ENCODE measurements at places on chromosomes 5 and 9.

GRCh38 chr9:110443146-110443865, 105.6 kb upstream of the TXNDC8 start:
- peak; percentile 60 for DNase-seq

DNA sequence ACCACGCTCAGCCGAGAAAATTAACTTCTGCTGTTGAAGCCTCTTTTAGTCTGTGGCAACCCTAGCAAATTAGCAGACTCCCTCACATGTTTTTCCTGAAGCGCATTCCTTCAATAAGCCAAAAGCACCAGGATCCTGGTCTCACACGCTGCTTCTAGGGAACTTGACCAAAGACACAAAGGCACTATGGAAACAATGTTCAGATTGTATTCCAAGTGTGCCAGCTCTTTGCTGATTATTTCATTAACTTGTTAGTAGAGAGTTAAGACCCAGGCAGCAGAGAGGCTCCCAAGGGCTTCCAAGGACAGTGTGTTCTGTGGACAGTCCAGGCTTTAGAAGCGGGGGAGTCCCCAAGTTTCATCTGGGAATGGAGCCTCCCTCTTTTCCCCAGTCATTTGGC, 94.4 kb upstream of the BASP1 start:
- no peak for DNase-seq

- DNase-seq: no peak
Observed at GRCh38 chr5:17477043-17477442, 21.0 kb upstream of the TAF11L2 start.

GRCh38 chr5:174428895-174429294, 295.5 kb upstream of the MSX2 start:
- DNase-seq: no peak

- DNase-seq: no peak
Observed at GRCh38 chr5:142445266-142445665, 120.4 kb upstream of the SPRY4 start.

Data from NCI-H1105 (cell line).